Fibroblast of skin of scalp (primary cell): ENCODE measurements at places on chromosomes 7 and 10.
A peak's percentile ranks its signal among the peaks of the same experiment; 100 is the strongest.

DNA sequence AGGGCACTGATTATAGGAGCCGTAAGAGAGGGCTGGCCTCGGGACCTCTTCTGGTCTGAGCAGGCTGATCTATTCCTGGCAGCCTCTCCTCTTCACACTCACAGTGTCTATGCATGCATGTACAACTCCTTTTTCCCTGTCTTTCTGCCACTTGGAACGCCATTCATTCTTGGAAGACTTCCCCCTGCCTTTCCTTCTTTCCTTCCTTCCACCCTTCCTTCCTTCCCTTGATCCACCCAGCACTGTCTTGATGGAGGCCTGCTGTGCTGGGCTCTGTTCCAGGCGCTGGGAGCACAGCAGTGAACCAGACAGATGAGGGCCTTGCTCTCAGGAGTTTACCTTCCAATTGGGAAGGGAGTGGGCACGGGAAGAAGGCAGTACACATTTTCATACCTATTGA is 114.8 kb downstream of the SH3PXD2A start:
- DNase-seq = no peak

DNA sequence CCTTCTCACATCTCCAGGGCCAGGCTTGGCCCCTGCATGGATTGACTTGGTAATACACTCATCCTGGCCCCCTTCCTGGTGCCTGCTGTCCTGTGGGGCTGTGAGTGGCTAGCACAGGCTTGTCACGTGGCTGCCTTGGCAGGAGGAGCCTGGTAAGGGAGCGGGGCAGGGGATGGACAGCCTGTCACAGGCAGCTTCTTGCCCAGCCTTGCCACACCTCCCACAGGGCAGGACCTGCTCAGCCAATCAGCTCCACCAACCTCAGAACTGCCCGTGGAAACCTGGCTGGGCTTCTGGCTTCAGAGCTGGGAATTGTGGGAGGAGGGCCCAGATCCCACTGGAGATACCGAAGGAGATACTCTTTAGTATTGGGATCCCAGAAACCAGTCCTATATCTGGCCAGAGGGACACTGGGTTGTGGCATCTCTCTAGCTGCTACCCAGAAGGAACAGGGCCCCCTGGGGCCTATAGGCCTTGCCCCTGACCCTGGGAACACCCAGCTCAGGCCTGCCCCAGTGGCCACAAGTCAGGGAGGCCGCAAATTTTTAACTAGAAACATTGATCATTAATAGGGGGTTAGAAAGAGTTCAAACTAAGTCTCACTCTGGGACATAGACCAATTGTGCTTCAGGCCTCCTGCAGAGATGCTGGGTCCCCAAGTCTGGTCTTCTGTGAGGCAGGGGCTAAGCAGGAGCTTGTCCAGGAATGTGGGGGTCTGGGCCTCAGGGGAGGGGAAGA is at the start of gene HOGA1:
Gene HOGA1, plus strand, starts transcription at position 330 of the 738 bp plus-strand sequence. Its CDS starts 315 bp downstream, at position 645.
- DNase-seq = peak; percentile 80

GRCh38 chr7:17498230-17498629 is 199.8 kb downstream of the AHR start:
- DNase-seq = no peak

DNA sequence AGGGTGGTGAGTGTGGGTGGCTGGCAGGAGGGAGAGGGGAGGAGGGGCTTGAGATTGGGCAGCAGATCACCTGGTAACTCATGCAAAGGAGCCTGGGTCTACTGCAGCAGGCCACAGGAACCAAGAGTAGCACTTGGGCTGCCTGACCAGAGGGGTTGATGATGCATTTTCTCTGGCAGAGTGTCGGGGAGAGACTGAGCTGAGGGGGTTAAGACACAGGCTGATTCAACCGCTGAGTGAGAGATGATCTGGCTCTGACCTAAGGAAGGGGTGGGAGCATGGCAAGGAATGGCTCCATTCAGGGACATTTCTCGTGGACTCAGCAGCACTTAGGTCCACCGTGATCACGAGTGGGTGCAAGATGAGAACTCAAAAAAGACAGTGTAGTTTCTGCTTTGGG is 115.5 kb upstream of the STK17A start:
- DNase-seq = peak; percentile 52

- no peak for DNase-seq
Measured at GRCh38 chr10:113866551-113867394, 12.3 kb downstream of the NHLRC2 start.

DNA sequence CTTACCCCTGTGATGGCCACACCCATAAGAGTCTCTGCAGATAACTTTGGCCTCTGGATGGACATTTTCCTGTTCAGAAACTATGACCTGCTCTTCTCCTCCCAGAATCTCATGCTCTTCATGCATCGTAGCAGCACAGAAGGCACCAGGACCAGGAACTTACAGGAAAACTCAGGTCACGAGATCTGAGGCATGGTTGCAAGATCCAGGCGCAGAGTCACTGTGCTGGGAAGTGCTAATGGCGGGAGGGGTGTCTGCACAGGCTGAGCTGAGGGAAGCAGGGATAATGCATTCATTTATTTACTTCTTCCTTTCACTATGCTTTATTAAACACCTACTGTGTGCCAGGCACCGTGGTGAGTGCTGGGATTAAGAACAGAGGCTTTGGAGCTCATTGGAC is 48.2 kb upstream of the LOXL4 start:
- DNase-seq = no peak

- no peak for DNase-seq
Measured at GRCh38 chr7:5255832-5256231, 26.9 kb upstream of the SLC29A4 start.
